ENCODE measurements at places on chromosomes 7 and 10.

- DNase-seq, result no peak
Measured at GRCh38 chr7:28957751-28958234, 337 bp downstream of the TRIL start.

- DNase-seq, result no peak
Measured at GRCh38 chr7:111783854-111784253, 221.6 kb upstream of the IMMP2L start.

DNA sequence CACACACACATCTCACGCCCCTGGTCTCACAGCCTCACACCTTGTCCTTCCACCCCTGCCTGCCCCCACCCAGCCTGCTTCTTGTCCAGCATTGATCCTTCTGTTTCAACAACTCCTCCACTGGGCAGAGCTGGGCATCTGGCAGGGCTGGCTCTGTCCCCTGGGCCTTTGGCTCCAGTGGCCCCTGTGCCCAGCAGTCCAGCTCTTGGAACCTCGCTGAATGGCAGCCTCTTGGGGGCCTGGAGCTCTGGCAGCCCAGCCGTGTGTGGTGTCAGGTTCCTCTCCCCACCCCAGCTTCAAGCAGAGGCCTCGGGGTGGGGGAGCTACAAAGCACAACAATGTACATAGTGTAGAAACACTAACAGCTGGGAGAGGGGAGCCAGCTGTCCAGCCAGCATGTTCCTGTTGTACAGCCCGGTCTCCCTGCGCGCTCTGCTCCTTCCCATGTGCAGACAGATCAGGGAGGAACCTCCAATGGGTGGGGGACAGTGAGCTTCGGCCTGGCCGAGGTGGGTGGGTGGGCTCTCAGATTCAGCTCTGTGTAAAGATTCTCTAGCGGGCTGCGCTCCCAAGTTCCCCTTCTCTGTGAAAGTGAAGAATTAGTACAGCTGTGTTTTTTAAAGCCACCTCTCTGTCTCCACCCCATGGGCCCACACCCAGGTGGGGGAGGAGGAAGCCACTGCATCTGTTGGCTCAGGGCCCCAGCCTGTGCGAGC is 19.4 kb downstream of the ZMIZ2 start:
- no peak for DNase-seq

GRCh38 chr10:69317175-69317604 is 38.9 kb downstream of the HK1 start:
- no peak for DNase-seq

GRCh38 chr7:115676080-115676479 is 354.5 kb downstream of the TFEC start:
- DNase-seq, result no peak

Data from kidney capillary endothelial cell (primary cell).